ENCODE measurements at places on chromosomes 12 and 14.

DNA sequence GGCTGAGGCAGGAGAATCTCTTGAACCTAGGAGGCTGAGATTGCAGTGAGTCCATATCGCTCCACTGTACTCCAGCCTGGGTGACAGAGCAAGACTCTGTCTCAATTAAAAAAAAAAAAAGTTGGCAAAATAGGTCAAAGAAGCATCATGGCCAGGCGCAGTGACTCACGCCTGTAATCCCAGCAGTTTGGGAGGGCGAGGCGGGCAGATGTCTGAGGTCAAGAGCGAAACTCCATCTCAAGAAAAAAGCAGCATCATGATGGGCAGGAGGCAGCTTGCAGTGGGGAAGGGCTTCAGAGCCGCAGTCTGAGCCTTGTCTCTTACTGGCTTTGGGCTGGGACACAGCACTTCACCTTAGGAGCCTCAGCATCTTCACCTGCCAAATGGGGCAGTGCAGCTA is 21.4 kb downstream of the TEAD4 start:
- no peak for DNase-seq

DNA sequence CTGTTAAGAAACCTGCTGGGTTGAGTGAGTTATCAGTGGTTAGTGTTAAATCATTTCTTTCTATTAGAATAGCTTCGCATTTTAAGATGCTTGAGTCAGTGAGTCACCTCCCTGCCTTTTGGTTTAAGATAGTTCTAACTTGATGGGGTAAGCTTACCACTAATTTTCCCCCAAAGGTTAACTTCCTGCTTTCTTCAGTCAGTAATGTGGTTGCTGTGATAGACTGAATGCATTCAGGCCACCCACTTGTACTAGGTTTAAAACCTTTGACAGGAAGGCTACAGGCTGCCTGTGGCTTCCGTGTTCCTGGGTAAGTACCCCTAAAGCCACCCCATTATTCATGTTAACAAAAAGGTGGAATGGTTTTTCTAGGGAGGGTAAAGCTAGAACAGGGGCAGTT is 25.3 kb downstream of the CLEC2A start:
- peak; percentile 36 for DNase-seq

DNA sequence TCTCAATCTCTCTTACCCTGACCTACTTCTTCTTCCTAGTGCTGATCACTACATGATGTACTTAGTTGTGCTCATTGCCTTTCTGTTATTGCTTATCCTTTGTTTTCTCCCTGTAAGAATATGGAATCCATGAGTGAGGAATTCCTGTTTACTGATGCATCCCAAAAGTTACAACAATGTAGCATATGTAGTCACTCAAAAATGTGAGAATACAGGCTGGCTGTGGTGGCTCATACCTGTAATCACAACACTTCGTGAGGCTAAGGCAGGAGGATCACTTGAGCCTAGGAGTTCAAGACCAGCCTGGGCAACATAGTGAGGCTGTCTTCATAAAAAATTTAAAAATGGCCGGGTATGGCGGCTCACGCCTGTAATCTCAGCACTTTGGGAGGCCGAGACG is 8.0 kb upstream of the WDR20 start:
- no peak for DNase-seq

GRCh38 chr12:14261096-14261495 is 104.4 kb upstream of the ATF7IP start:
- DNase-seq, result no peak

- DNase-seq, result no peak
Observed at GRCh38 chr14:101410126-101410525, 151.2 kb upstream of the DIO3 start.

DNA sequence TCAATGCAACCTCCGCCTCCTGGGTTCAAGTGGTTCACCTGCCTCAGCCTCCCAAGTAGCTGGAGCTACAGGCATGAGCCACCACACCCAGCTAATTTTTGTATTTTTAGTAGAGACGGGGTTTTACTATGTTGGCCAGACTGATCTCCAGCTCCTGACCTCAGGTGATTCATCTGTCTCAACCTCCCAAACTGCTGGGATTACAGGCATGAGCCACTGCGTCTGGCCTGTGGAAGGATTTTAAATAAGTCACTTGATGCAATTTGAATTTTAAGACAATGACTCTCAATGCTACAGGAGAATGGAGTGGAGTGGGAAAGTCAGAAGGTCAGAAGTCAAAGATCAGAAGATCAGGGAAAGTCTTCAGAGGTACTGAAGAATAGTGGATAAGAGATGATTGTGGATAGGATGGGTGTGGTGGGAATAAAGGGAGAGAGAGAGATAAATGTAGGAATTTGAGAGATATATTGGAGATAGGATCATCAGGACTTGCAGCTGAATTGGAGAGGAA is 15.4 kb downstream of the TMEM52B start:
- DNase-seq, result no peak

GRCh38 chr12:79360936-79361335 is 329.8 kb downstream of the PAWR start:
- no peak for DNase-seq

- no peak for DNase-seq
Observed at GRCh38 chr12:96617178-96617577, 127.8 kb downstream of the CFAP54 start.

GRCh38 chr12:115481141-115481540 is 796.4 kb downstream of the MED13L start:
- DNase-seq, result no peak

DNA sequence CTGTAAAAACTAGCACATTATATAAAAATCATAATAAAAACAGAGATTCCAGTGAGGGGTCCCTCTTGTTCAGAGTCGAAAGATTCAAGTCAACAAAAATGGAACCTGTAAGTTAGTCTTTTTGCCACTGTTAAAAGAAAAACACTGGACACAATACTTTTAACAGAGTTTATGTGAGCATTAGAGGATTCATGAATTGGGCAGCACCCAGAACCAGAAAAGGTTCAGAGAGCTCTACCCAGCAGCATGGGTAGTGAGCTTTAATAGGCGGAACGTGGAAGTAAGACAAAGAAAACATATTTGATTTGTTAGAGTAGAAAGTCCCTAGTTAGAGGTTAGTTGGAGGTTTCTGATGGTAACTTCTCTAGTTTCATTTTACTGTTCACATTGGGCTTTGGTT is 476.8 kb downstream of the RGS6 start:
- no peak for DNase-seq

- peak; percentile 34 for DNase-seq
Observed at GRCh38 chr12:38921025-38921677, 15.8 kb upstream of the CPNE8 start.

- no peak for DNase-seq
Observed at GRCh38 chr12:9669534-9669933, at the start of gene CLEC2D. CLEC2D (plus strand) TSS chr12:9669713; CDS start chr12:9669735, 22 bp downstream.

GRCh38 chr12:91824991-91825390 is 320.7 kb downstream of the BTG1 start:
- no peak for DNase-seq

GRCh38 chr12:45518291-45519235 is 210.9 kb upstream of the ARID2 start:
- DNase-seq, result no peak

- DNase-seq, result no peak
Observed at GRCh38 chr12:56165369-56165768, 7.2 kb downstream of the MYL6 start.

GRCh38 chr12:109950625-109951024 is 45.5 kb downstream of the GIT2 start:
- no peak for DNase-seq

DNA sequence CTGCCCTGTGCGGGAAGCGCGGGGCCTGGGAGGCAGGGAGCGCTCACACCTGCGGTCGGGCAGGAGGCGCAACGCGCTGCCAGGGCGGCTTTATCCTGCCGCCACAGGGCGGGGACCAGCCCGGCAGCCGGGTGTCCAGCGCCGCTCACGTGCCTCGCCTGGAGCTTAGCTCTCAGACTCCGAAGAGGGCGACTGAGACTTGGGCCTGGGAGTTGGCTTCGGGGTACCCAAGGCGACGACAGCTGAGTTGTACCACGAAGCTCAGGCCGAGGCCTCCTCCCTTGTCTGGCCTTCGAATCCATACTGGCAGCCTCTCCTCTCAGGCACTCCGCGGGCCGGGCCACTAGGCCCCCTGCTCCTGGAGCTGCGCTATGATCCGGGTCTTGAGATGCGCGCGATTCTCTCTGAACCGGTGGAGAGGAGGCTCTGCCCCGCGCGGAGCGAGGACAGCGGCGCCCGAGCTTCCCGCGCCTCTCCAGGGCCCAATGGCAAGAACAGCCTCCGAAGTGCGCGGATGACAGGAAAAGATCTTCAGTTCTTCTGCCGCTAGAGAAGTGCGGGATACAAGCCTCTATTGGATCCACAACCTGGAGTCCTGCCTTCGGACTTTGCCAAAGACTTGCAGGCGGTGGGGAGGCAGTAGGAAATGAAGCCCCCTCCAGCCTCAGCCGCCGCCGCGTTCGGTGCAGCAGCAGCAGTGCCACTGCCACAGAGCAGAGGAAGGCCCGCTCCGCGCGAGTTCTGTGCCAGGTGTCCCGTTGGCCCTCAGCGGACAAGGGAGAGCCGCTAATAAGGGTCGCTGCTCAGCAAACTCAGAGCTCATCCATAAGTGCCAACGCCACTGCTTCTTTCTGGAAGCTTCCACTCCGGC is 6.8 kb downstream of the SIX1 start:
- no peak for DNase-seq

- no peak for DNase-seq
Observed at GRCh38 chr14:37855871-37856270, 260.4 kb downstream of the TTC6 start.

- no peak for DNase-seq
Observed at GRCh38 chr12:15651371-15651770, 137.8 kb downstream of the EPS8 start.

- no peak for DNase-seq
Observed at GRCh38 chr12:70648831-70649230, 11.6 kb upstream of the PTPRB start.

DNA sequence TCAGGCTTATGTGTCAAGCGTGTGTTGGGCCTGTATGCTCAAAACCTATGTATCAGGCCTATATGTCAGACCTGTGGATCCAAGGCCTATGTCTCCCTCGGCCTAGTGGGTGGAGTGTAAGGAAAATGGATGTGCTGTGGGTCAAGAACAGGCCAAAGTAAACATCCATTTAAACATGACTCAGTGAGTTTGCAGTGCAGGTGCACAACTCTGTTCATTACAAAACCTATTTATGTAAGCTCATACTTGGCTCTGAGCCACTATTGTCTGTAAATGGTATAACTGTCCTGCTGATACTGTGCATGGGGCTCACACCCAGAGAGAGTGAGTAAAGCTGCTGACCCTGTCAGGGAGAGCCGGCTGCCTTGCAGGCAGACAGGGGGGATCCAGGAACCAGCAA is 249.7 kb upstream of the AVPR1A start:
- DNase-seq, result no peak

DNA sequence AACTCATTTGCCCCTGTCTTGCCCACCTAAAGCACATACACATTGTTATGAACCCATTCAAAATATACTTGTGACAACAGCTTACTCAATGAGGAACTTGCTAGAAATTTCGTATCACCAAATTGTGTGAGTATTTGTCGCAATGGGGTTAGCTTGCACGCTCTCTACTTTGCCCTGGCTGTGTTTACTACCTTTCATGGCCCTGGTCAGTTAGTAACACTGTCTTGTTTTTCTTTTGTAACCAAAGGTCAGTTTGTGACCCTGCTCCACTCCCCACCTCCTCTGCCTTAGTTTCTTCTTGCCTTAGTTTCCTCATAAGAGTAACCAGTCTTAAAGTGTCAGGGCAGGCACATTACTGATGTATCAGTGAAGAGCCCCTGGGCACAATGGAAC is 205.8 kb upstream of the EEA1 start:
- DNase-seq, result no peak

DNA sequence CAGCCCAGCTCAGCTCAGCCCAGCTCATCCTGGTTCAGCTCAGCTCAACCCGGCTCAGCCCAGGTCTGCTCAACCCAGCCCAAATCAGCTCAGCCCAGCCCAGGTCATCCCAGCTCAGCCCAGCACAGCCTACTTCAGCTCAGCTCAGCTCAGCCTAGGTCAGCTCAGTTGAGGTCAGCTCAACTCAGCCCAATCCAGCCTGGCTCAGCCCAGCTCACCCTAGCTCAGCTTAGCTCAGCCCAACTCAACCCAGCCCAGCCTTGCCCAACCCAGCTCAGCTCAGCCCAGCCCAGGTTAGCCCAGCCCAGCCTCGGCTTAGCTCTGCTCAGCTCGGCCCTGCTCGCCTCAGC is 332.3 kb downstream of the TMEM121 start:
- no peak for DNase-seq

- no peak for DNase-seq
Observed at GRCh38 chr12:74602881-74603672, 65.4 kb downstream of the ATXN7L3B start.

GRCh38 chr14:80906946-80907345 is 34.6 kb downstream of the CEP128 start:
- no peak for DNase-seq

- DNase-seq, result no peak
Observed at GRCh38 chr12:3994500-3994899, 121.3 kb upstream of the PARP11 start.

DNA sequence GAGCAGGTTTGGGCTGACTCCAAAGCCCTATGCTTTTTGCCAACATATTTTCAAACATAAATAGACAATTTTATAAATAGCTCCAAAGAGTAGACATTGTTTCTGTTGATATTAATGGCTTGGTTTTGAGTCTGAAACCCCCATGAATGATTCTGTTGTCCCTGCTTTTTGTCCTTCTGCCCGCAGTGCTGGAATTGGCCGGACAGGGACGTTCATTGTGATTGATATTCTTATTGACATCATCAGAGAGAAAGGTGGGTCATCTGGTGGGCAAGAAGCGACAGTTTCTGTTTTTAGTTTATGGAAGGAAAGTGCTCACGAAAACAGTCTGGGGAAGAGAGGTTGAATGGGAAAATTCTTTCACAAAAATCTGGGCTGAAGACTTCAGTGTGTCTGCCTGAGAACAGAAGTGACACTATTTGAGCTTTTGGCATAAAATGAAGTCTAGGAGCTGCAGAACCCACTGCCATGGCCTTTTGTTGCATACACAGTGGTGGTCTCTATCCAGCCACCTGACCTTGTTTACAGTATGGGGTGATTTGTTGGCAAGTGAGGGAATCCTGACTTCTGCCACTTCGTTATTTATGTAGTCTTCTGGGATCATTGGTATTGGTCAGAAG is 69.6 kb downstream of the PTPN11 start:
- DNase-seq, result no peak

- DNase-seq, result no peak
Observed at GRCh38 chr12:71867131-71867530, 27.6 kb downstream of the TBC1D15 start.

DNA sequence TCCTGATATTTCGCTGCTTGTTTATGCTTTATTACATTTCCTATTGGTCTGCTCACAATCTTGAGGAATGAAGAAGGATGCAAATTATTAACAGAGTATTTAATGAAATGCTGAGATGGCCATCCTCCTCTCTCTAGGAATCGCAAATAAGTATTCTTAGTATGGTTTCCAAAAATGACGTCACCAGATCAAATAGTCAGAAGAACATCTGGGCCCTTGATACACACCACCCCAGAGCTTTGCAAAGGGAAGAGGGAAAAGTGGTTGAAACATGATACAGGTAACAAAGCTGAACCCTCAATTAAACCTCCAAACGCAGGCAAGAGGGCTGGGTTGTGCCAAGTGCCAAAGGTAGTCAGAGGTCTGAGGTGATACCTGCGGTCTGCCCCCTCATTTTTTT is 107.3 kb downstream of the BCL11B start:
- no peak for DNase-seq

- no peak for DNase-seq
Observed at GRCh38 chr12:88623777-88624548, 43.7 kb upstream of the KITLG start.

GRCh38 chr12:104643819-104644669 is 187.3 kb downstream of the CHST11 start:
- DNase-seq, result no peak

GRCh38 chr12:19410211-19410610 is 29.1 kb upstream of the AEBP2 start:
- no peak for DNase-seq

Measured in AML-193 (cell line).